Pancreas (tissue), 10 donors: ENCODE measurements at places on chromosomes 3 and 15. TPM values are rescaled to one million over a fixed set of nuclear protein-coding genes. Genes with fewer than 3 reads are reported as not detected.

DNA sequence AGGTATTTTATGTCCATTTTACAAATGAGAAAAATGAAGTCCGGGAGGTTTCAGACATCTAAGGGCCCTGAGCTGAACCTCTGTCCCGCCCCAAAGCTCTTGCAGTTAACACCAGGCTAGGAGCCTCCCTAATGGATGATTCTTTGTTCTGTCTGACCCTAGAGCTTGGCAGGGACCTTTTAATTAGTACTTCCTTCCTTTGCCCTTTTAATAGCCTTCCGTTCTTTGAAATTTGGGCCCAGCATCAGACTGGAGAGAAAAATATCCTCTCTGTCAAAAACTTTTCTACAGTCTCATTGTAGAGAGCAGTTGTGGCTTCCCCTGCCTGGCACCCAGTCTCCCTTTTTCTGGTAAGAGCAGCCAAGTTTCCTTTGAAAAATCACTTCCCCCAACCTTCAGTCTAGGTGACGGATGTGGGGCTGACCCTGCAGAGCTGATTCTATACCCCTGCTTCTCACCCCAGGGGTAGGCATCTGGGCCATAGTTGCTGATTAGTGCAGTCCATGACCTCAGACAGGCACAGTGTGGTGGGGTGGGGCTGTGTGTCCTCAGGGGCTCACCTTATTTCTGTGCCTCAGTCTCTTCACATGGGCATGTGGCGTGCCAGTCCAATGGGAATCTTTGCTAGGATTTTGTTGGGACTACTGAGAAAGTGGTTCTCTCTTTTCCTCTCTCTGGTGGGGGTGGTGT lies 220.4 kb downstream of the ADAMTS9 start:
- H3K27me3 ChIP-seq, result no peaks in the 10 kb centered on the region
- no peaks in the 10 kb centered on the region for H3K36me3 ChIP-seq
- no peak overlapping the region for H3K27ac ChIP-seq
- H3K4me3 ChIP-seq, result no peak overlapping the region

GRCh38 chr3:183502237-183503181 lies 53.0 kb downstream of the KLHL6 start:
- H3K27ac ChIP-seq, result no peak overlapping the region
- no peak overlapping the region for H3K4me3 ChIP-seq
- DNase-seq, result no peak
- no peaks in the 10 kb centered on the region for H3K4me1 ChIP-seq
- no peaks in the 10 kb centered on the region for H3K36me3 ChIP-seq
- no peaks in the 10 kb centered on the region for H3K27me3 ChIP-seq

- no peaks in the 10 kb centered on the region for H3K36me3 ChIP-seq
- DNase-seq, result no peak
- H3K4me3 ChIP-seq, result no peak overlapping the region
- H3K27me3 ChIP-seq, result no peaks in the 10 kb centered on the region
- H3K4me1 ChIP-seq, result no peaks in the 10 kb centered on the region
These were observed 357.1 kb downstream of the ZPLD1 start for GRCh38 chr3:102791641-102792589.

GRCh38 chr3:49164983-49165720 lies 979 bp downstream of the CCDC71 start:
- no peaks in the 10 kb centered on the region for H3K27me3 ChIP-seq
- peak overlapping the region; percentile 97 for H3K4me3 ChIP-seq
- DNase-seq, result no peak
- no peaks in the 10 kb centered on the region for H3K36me3 ChIP-seq

DNA sequence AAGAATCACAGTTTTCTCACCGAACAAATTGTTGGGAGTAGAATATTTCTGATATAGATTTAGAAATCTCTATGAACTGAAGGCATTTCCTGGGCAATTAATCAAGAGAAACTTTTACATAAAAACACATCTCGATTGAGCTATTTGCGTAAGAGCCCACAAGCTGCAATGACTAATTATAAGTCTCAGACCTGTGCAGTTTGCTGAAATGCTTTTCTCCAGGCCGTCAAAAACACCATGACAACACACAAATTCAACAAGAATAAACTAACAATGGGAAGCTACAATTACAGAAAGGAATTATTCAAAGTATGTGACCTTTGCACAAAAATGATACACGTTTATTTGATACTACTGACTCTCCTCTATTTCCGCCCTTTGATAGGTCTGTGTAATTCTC lies 481.2 kb upstream of the WNT5A start:
- no peak for DNase-seq
- H3K4me1 ChIP-seq, result no peaks in the 10 kb centered on the region
- no peak overlapping the region for H3K27ac ChIP-seq
- H3K4me3 ChIP-seq, result no peak overlapping the region
- no peaks in the 10 kb centered on the region for H3K36me3 ChIP-seq

DNA sequence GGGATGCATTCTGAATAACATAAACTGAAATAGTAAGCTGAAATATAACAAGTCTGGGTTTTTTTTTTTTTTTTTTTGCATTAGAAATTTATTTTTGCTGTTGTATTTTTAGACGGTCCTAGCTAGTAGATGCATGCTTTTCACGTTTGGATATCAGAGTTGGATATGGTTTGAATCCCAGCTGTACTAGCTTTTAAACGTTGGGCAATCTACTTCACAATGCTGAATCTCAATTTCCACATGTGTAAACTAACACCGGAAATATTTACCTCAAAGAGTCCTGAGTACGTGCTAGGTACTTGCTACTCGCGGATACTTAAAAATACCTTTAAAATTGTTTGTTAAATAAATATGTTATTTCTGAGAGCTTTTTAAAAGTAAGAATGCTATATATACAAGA lies 139.8 kb downstream of the BBX start:
- no peaks in the 10 kb centered on the region for H3K36me3 ChIP-seq
- no peaks in the 10 kb centered on the region for H3K4me1 ChIP-seq
- no peak for DNase-seq
- H3K4me3 ChIP-seq, result no peak overlapping the region

Gene FANCD2
- 3.7 TPM for total RNA-seq

Gene BRPF1
- 8.0 TPM for total RNA-seq
